ENCODE measurements at places on chromosomes 4 and X. TPM values are rescaled to one million over a fixed set of nuclear protein-coding genes. Genes with fewer than 3 reads are reported as not detected.

- no peak for DNase-seq
Measured at GRCh38 chrX:63702556-63702955, 82.5 kb downstream of the ARHGEF9 start.

- no peak for DNase-seq
Measured at GRCh38 chr4:89929425-89930159, 34.9 kb downstream of the MMRN1 start.

- no peak for DNase-seq
Measured at GRCh38 chrX:65750674-65751469, 83.4 kb downstream of the MSN start.

Gene MYOZ2
- 709 TPM for polyA plus RNA-seq

DNA sequence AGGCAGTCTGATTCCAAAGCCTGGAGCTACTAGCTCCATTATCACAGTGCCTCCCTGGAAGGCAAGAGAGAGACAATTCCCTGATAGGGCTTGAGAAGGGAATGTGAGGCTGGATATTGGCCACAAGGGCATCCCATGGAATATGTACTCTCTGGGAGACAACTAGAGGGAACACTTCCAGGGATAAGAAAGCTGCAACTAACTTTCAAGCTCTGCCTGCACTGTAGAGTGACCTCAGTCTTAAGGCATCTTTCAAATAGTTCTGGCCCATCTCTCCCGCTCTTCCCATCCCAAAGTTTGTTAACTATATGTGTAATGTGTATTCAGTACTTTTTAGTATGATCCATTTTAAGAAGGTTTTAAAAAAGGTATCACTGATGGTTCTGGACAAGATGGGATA is 13.1 kb upstream of the RNF212 start:
- DNase-seq, result no peak

DNA sequence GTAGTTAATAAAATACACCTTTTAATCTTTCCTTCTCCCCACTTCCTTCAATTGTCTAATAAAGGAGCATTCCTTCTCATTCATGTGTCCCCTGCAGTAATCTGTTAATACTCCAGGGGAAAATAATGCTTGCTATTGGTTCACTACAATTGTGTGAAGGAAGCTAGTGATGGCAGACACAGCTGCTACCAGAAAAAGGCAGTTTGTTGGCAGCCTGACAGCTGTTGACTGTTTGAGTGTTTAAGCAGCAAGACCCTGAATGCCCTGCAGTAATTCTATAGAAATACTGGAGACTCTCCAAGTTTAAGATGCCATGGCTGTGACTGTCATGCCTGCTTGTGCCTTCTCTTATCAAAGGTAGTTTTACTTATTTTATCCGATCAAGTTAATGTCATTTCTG is 359.5 kb downstream of the C4orf33 start:
- DNase-seq, result no peak

Data from right cardiac atrium (tissue), 5 donors.